ENCODE measurements at places on chromosomes 12 and 14.

DNA sequence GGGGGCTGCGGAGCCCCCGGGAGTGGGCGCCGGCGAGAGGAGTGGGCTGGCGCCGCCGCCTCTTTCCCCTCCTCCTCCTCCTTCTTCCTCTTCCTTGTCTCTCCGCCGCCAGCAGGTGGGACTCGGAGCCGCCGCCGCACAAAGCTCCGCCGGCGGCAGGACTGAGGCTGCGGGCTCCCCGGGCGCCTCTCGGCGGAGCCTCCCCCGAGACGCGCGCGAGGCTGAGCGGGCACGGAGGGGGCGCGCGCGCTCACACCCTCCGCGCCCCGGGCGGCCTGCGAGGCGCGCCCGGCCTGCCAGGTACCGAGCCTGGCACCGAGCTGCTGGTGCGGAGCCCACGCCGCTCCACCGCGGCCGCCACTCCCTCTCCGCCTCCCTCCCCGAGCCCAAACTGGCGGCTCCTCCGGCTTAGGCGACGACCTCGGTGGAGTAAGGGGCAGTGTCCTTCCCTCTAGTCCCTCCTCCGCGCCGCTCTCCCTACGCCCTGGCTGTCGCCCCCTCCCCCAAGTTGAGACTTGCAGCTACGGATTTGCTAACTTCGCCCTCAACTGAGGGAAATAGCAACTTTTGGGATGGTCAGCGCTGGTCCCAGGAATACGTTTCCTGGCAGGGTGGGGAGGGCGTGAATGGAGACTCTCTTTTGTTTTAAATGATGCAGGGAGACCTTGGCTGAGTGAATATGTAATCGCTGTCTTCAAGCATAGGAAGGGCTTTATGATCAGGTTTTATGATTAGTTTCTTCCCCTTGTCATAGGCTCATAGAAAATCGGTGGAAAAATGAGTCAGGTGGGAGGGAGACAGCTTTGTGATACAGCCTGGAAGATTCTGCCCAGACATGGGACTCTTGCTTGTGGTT is 199.5 kb upstream of the CAND1 start:
- DNase-seq = peak; percentile 61

GRCh38 chr14:23021434-23021833 is 11.5 kb upstream of the C14orf93 start:
- no peak for DNase-seq

GRCh38 chr14:33282331-33283230 is 343.9 kb downstream of the NPAS3 start:
- DNase-seq = no peak

GRCh38 chr14:104001003-104001402 is 58.7 kb upstream of the RD3L start:
- peak; percentile 26 for DNase-seq

DNA sequence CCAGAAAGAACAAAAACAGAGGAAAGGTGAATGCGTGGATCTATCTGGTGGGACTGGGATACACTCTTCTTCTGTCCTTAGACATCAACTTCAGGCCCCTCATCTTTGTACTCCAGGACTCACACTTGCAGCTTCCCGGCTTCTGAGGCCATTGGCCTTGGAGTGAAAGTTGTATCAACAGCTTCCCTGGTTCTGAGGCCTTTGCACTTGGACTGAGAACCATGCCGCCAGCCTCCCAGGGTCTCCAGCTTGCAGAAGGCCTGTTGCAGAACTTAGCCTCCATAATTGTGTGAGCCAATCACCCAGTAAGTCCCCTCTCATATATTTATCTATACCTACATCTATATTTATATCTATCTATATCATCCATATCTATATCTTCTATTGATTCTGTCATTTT is 218.4 kb downstream of the SOX5 start:
- no peak for DNase-seq

GRCh38 chr14:52856139-52856538 is 64.7 kb upstream of the GNPNAT1 start:
- no peak for DNase-seq

- DNase-seq = no peak
Observed at GRCh38 chr14:29242755-29243754, 476.5 kb downstream of the FOXG1 start.

GRCh38 chr14:66752109-66752508 is 244.2 kb downstream of the GPHN start:
- no peak for DNase-seq

GRCh38 chr12:110822821-110823415 is 23.9 kb upstream of the CCDC63 start:
- DNase-seq = no peak

GRCh38 chr12:87054226-87054625 is 798.0 kb upstream of the MGAT4C start:
- DNase-seq = no peak

- peak; percentile 1 for DNase-seq
Observed at GRCh38 chr14:105924951-105925591, 398.7 kb downstream of the TMEM121 start.

- no peak for DNase-seq
Observed at GRCh38 chr12:122310626-122311333, 44.5 kb upstream of the VPS33A start.

- no peak for DNase-seq
Observed at GRCh38 chr12:65125247-65125646, 4.1 kb upstream of the WIF1 start.

GRCh38 chr14:61654026-61654425 is 41.3 kb upstream of the HIF1A start:
- no peak for DNase-seq

- DNase-seq = no peak
Observed at GRCh38 chr12:41521872-41522379, 333.8 kb downstream of the PDZRN4 start.

- DNase-seq = no peak
Observed at GRCh38 chr12:48110691-48111311, 4.9 kb upstream of the SENP1 start.

DNA sequence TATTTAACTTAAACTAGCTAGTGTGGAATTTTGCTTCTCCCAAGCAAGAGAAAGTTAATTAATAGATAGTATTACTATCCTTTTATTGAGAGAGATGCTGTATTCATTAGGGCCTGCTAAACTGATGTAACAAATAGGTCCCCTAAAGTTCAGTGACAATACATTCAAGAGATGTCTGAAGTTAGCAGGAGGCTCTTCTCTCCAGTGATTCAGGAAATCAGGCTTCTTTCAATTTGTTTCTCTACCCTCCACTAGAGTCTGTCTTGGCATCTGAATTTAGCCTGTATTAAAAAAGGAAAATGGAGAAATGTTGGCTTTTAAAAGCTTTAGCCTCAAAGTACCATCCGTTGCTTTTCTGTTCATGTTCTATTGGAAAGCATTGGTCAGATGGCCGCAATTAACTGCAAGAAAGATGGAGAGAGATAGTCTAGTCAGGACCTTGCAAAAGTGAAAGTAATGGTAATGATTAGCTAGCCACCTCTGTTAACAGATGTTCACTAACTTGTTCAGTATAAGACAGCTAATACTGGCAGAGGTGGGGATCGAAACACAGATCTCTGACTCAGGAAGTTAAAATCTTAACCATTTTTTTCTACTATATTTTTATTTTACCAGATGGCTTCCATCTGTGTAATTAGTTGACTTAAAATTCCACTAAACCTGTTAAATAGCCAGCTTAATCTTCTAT is 786.8 kb downstream of the TMTC2 start:
- no peak for DNase-seq

DNA sequence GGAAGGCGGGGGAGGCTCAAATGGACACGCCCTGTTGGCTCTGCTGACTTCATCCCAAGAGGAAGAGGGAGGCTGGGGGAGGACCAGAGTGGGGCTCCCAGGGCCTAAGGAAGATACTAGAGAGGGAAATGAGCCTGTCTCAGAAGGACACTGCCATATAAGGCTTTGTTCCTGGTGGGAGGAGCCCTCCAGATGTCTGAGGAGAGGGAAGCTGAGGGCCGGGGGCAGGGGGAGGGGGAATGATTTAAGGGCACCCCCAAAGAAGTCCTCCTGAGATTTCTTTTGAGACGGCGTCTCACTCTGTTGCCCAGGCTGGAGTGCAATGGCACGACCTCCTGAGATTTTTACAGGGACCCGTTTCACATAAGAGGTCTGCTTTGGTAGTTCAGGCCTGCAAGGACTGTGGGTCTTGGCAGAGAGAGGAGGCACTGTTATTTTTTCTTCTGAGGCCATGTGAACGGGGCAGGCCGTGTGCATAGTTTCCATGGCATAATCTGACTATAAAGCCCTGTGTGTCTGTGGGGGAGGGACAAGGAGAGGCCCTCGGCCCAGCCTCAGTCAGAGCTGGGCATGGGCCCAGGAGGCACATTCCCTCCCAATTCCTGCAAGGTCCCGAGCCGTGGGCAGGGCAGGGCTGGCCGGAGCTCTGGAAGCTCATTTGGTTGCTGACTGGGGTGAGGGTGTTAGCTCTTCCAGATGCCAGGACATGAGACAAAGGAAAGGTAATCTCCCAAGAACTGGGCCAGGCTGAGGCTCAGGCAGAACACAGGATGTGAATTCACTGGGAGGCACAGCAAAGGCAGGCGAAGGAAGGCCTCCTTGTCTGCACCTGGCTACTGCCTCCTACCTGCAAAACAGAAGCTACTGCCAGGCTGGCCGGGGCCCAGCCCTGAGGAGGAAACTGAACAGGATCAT is 22.2 kb upstream of the PLEKHG3 start:
- DNase-seq = no peak

GRCh38 chr12:51011955-51012354 is 14.2 kb downstream of the SLC11A2 start:
- no peak for DNase-seq

- no peak for DNase-seq
Observed at GRCh38 chr12:45243963-45244362, 28.1 kb downstream of the ANO6 start.

DNA sequence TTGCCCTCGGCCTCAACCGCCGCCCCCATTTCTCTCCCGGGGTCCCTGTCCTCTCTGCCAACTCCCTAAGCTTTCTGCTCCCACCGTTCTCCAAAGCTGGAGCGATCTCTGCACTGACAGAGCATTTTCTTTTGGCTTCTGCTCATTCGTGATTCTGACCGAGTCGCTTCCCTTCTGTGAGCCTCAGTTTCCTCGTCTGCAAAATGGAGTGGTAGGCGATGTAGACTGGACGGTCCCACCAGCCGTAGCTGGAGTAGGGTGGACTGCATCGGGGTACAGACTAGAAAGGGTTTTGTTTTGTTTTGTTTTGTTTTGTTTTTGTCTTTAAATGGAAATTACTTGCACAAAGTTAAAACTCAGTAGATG is 2.4 kb downstream of the VSX2 start:
- DNase-seq = no peak

- no peak for DNase-seq
Observed at GRCh38 chr12:27535318-27535717, 11.3 kb downstream of the PPFIBP1 start.

DNA sequence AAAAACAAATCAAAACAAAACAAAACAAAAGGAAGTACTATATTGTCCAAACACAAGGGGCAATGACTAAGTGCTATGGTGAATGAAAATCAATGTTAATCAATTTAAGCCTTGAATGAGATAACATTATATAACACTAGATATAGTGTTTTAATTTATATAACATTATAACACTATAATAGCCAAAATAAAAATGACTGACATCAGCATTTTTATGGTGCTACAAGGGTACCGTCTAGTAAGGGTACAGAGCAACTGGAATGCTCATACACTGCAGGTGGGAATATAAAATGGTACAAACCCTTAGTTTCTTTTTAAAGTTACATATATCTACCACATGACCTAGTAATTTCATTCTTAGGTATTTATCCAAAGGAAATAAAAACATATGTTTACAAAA is 5.7 kb downstream of the NEDD8 start:
- DNase-seq = no peak

- no peak for DNase-seq
Observed at GRCh38 chr12:3293446-3294161, 197.4 kb upstream of the PRMT8 start.

GRCh38 chr12:130459916-130460315 is 122.2 kb downstream of the PIWIL1 start:
- no peak for DNase-seq

- no peak for DNase-seq
Observed at GRCh38 chr12:13198876-13199275, 2.4 kb downstream of the EMP1 start.

Data from activated naive CD4-positive, alpha-beta T cell treated with anti-CD3 and anti-CD28 coated beads, Interleukin-2, amount 50 U/mL, for 16 hours (primary cell).